ENCODE measurements at places on chromosomes 3 and 15.
A peak's percentile ranks its signal among the peaks of the same experiment; 100 is the strongest.

- DNase-seq, result no peak
Measured at GRCh38 chr15:31412824-31413223, 86.2 kb downstream of the KLF13 start.

GRCh38 chr15:41521614-41522013, 8.0 kb upstream of the LTK start:
- DNase-seq, result no peak

GRCh38 chr3:9946112-9947024, 5.8 kb downstream of the PRRT3 start:
- DNase-seq, result peak; percentile 38

GRCh38 chr3:197734667-197735318, 1.9 kb downstream of the RUBCN start:
- DNase-seq, result no peak

GRCh38 chr3:108474581-108474980, 35.8 kb downstream of the MYH15 start:
- no peak for DNase-seq

GRCh38 chr3:59746585-59746984, 696.8 kb upstream of the CFAP20DC start:
- DNase-seq, result no peak

DNA sequence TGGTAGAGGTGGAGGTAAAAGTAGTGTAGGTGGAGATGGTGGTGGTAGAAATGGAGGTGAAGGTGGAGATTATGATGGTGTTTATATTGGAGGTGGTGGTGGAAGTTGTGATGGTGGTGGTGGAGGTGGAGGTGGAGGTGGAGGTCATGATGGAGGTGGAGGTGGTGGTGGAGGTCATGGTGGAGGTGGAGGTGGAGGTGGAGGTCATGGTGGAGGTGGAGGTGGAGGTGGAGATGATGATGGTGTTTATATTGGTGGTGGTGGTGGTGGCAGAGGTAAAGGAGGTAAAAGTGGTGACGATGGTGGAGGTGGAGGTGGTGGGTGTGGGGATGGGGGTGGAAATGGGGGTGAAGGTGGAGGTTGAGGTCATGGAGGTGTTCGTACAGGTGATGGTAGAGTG, 107.8 kb downstream of the ASB7 start:
- DNase-seq, result no peak

- DNase-seq, result no peak
Measured at GRCh38 chr15:65801229-65801805, 9.2 kb upstream of the DENND4A start.

- no peak for DNase-seq
Measured at GRCh38 chr3:102174312-102174712, 260.5 kb upstream of the ZPLD1 start.

DNA sequence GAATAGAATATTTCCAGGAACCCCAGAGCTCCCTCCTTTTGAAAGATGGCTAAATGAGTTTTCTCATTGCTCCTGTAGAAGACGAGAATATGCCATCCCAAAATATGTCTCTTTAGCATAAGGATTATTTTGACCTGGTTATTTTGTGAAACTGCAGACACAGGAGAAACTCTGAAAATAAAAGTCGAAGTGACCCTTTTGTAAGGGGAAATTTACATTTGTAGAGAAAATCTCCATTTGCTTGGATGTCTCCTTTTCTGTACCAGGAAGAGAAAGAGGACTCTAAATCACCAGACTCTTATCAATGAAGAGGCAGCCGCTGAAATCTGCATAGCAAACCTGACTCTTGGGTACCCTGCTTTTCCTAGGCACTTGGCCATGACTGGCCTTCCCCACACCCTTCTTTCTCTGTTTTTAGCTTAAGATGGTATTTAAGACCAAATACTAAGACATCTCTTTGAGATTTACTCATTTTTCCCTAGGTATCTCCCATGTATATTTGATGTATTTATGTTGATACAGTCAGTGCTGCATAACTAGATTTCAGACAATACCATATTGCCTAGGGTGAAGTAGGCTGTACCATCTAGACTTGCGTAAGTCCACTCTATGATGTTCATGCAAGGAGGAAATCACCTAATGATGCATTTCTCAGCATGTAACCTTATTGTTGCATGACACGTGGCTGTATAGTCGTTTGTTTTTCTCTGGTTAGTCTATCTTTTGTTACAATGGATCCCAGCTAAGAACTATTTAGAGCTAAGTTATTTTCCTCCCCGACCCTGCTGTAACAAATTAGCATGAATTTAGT, 98.2 kb upstream of the UBE3A start:
- DNase-seq, result no peak

GRCh38 chr15:77118882-77119321, 48.0 kb upstream of the TSPAN3 start:
- DNase-seq, result peak; percentile 12

DNA sequence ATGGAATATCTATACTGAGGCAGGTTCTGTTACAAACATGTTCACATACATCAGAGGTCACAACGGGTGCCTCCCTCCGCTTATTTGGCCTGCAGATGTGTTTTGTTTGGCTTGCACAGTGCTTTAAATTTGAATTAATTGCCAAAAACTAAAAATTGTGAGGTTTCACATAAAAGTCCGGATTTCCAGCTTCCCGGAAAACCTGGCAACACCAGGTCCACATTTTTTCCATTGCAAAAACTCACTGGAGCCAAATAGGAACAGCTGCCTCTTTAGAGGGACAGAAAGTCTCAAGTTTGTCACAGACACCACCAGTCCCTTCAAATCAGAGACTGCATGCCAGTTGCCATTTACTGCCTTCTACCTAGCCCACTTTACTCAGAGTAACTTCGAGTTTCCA, 205.9 kb upstream of the MDFIC2 start:
- DNase-seq, result no peak

DNA sequence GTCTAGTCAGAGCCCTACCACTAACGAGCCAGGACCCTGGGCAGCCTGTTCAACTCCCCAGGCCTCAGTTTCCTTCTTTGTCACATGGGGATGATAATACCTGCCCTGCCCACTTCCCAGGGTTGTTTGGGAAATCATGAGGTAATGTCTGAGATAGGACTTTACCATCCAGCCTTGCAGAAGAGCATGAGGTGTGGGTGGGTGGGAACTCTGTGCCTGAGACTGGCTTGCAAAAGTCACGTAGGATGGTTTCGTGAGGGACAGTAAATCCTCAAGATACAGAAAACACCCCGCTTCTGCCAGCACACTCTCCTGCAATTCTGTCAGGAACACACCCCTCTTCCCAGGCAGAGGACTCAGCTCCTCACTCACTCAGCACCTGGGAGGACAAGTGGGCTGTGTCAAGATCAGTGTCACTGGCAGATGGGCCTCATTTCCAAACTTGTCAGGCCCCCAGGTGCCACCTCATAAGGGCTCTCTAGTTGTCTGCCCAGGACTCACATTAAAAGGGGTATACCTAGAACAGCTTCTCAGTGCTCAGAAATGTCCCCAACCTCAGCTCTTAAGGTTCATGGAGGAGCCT, 58.4 kb downstream of the DAPK2 start:
- no peak for DNase-seq

DNA sequence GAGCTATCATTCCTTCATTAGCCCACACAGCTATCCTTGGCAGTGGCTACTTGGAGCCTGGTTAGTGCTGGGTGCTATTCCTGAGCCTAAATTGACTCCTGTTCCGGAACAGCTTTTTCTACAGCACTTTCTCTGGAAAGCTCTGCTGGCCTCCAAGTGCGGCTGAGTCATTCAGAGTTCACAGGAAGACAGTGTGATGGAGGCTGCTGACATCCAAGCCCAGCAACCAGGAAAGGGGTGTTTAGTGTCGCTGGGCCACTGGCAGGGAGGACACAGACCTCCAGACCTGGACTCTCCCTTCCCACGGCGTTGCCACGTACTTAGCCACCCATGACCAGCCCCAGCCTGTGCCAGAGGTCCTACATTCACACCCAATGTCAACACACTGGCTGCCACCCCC, 28.7 kb downstream of the CACNA2D2 start:
- DNase-seq, result no peak

GRCh38 chr3:68239542-68239941, 585.1 kb upstream of the SUCLG2 start:
- DNase-seq, result peak; percentile 1

DNA sequence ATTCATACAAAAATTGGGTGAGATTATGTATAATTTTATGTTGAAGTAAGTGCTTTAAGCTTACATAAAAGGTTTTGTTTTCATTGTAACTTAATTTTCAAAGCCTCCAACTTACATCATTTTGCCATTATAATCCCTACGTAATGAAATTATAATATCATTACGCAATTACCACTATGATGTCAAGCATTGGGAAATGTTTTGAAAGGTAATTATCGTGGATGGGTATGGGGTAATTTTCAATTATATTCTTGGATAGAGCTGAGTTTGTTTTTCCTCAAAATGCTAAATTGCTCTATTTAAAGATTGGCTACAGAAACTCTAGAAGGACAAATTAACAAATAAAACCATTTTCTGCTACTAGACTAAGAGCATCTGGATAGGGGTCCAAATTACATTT, 80.2 kb upstream of the FAM3D start:
- peak; percentile 75 for DNase-seq

GRCh38 chr15:62164396-62165103, 535 bp downstream of the C2CD4B start:
- no peak for DNase-seq

DNA sequence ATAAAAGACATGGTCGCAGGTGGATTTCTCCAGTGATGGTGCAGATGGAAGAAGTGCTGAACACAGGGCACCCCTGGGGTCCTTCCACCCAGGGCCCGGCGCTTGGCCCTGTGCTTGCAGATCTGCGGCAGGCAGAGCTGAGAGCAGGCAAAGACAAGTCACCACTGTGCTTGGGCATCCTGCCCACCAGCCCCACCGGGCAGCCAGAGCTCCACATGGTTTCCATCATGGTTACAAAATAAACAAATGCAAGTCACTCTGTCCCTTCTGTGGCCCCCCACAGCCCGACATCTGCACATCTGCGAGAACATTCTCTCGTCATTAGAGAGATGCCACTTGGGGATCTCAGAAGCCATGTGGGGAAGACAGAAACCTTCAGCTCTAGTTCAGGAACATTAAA, 37.6 kb upstream of the SFMBT1 start:
- no peak for DNase-seq

DNA sequence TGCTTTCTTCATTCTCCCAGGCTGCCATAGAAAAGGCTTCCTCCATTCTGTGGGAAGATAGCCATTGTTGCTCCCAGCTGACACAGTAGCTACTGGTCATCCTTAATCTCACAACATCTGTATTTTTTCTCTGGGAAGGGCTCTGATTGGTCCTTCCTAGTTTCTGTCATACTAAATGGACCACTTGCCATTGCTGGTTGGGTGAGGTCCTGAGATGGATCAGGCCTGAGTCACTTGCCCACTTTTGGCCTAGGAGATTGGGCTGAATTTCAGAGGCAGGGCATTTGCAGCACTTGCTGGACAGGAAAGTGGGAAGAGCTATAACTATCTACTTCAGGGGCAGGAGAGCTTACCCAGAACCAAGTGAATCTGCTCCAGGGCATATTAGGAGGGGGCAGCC, 106.5 kb upstream of the PROK2 start:
- no peak for DNase-seq

DNA sequence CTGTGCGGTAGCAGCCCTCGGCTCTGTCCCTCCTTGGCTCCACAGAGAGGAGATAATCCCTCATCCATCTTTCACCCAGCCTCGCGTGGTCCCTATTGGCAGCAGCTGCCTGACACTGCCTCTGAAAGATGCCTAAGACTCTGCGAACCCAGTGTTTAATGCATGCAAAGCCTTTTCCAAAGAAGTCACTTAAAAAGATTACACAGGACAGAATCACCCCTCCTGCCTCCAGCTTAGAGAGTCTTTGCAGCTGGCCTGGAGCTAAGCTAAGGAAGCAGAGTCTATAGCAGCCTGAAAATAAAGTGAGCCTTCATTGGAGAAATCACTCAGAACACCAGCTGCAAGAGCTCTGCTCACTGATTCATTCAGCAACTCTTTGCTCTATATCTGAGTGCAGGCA, 247.2 kb downstream of the SHQ1 start:
- no peak for DNase-seq

DNA sequence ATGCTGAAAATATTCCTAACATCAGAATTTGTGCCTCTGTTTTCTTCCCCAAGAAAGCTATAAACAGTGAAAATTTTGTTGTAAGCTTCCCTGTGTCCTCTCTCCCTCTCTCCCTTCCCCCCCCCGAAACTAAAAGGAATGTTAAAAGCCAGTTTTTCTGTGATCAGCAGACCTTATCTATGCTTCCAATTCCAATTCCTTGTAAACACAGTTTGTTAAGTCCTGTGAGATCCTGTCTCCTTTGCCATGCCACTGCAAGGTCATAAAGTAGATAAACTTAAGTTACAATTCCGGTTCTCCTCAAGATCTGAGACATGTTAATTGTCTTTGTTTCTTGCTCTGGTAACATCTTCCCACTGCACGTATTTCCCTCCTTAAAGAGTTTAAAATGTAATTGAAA, 42.9 kb upstream of the DHX36 start:
- no peak for DNase-seq

- no peak for DNase-seq
Measured at GRCh38 chr3:111103807-111104206, 32.2 kb downstream of the NECTIN3 start.

DNA sequence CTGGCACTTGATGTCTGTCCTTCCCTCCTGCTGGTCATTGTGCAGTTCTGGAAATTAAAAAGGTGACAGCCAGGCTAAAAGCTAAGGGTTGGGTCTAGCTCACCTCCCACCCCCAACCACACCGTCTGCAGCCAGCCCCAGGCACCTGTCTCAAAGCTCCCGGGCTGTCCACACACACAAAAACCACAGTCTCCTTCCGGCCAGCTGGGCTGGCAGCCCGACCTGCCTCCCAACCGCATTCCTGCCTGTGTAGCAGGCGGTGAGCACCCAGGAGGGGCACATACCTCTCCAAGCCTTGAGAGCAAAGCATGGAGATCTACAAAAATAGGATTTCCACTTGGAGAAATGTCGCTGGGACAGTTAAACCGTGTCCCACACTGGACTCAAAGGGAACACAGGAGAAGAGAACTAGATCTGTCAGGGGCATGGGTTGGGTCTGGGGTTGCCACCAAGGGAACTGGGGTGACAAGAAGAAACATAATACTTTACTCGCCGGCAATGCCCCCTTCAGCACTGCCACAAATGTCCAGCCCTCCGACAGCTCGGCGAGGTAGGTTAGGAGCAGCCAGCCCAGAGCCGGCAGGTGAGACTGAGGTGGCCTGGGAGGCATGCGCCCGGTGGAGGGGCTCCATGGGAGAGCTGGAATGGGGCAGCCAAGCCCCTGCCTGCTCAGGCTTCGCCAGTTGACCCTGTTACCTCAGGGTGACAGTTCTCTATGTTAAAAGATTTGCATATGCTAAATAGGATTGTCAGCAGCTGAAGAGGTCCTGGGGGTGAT, 52.2 kb downstream of the EXOG start:
- no peak for DNase-seq

GRCh38 chr3:128598884-128599664, 51.5 kb downstream of the RPN1 start:
- DNase-seq, result no peak

Measured in NCI-H1930 (cell line).